ENCODE measurements at places on chromosomes 1 and 21.
A peak's percentile ranks its signal among the peaks of the same experiment; 100 is the strongest.

DNA sequence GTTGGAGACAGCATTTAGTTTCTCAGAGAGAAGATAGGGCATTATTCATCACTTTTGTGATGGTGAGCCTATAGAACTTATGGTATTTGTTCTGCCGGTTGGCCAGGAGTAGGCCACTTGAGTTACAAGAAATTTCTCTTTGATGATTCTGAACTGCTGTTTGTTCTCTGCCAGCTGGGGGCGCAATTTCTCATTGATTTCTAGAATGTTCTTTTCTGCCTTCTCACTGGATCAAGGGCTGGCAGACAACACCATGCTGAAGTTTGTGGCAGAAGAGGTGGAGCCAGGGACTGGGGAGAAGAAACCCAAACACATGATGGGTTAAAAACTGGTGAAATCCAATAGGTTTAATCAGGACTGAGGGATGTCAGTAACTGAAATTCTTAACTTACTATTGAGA lies 360.6 kb downstream of the FAM72C start:
- DNase-seq, result no peak
- H3K4me1 ChIP-seq, result no peaks in the 10 kb centered on the region
- peaks cover 2% of the 10 kb centered on the region for H3K27me3 ChIP-seq

- DNase-seq, result no peak
- no peaks in the 10 kb centered on the region for H3K4me1 ChIP-seq
- H3K36me3 ChIP-seq, result no peaks in the 10 kb centered on the region
- H3K27me3 ChIP-seq, result peaks cover 5% of the 10 kb centered on the region
- no peak overlapping the region for H3K27ac ChIP-seq
These were observed 41.7 kb downstream of the TNFRSF9 start for GRCh38 chr1:7898962-7899361.

DNA sequence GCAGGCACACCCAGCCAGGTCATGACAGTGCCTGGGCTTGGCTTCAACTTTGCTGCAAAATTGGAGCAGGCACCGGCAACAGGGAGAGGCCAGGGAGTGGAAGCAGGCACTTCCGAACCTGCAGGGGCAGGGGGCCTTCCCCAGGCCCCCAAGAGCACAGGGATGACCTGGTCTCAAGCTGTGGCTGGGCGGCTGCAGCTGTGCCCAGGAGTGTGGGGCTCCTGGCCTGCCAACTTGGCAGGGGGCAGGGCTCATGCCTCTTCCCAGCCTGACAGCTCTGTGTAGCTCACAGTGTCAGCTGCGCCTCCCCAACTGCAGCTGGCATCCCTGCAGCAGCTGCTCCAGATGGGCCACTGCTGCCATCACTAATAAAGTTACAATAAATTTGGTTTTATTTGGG lies 51.5 kb upstream of the SCYL3 start:
- no peaks in the 10 kb centered on the region for H3K27me3 ChIP-seq
- no peak overlapping the region for H3K27ac ChIP-seq
- no peak overlapping the region for H3K4me3 ChIP-seq
- no peak for DNase-seq

DNA sequence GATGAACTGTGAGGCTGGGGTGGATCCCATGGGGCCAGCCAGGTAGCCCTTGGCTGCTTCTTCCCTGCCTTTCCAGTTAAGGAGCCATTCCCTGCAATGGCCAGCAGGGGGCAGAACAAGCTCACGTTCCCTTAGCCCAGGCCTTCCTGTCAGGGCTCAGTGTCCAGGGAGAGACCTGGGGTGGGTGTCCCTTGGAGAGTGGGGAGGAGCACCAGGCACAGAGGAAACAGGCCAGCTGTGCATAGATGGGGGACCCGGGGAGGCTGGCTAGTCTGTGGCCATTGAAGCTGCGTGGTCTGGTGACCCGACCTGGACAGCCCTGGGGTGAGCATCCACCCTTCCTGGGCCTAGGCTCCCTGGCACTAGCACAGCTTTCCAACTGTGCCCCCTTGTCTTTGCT lies 13.2 kb upstream of the EPS8L3 start:
- peak overlapping the region; percentile 3 for H3K27ac ChIP-seq
- H3K36me3 ChIP-seq, result peaks cover 5% of the 10 kb centered on the region
- H3K4me3 ChIP-seq, result no peak overlapping the region
- H3K4me1 ChIP-seq, result peaks cover 6% of the 10 kb centered on the region
- H3K27me3 ChIP-seq, result peaks cover 4% of the 10 kb centered on the region
- peak; percentile 75 for DNase-seq

- H3K4me3 ChIP-seq, result no peak overlapping the region
- no peaks in the 10 kb centered on the region for H3K27me3 ChIP-seq
- no peak overlapping the region for H3K27ac ChIP-seq
- no peaks in the 10 kb centered on the region for H3K4me1 ChIP-seq
- peaks cover 9% of the 10 kb centered on the region for H3K36me3 ChIP-seq
These were observed 15.4 kb downstream of the ECHDC2 start for GRCh38 chr1:52906135-52906603.

GRCh38 chr1:203448521-203449061 lies 27.0 kb upstream of the PRELP start:
- DNase-seq, result no peak
- no peak overlapping the region for H3K4me3 ChIP-seq
- peaks cover 4% of the 10 kb centered on the region for H3K4me1 ChIP-seq
- H3K27ac ChIP-seq, result no peak overlapping the region
- peaks cover 15% of the 10 kb centered on the region for H3K27me3 ChIP-seq

DNA sequence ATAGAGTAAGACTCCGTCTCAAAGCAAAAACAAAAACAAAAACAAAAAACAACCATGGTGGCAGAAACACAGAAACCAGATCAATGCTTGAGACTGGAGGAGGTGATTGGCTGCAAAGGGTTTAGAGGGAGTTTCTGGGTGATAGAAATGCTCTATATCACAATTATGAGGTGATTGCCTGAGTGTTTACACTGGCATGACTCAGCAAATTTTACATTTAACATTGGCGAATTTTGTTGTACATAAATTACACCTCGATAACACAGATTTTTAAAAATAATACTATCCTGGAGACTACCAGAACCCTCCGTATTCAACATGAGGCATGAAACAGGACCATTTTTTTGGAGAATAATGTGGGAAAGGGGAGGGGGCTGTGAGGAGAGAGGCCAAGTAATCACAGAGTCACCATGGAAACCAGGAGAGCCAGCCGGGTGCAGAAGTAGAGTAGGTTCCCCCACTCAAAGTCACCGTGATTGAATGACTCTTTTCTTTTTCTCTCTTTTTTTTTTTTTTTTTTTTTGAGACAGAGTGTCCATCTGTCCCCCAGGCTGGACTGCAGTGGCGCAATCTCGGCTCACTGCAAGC lies 24.3 kb downstream of the HEYL start:
- no peak for DNase-seq
- H3K4me1 ChIP-seq, result no peaks in the 10 kb centered on the region
- no peaks in the 10 kb centered on the region for H3K36me3 ChIP-seq
- H3K27ac ChIP-seq, result no peak overlapping the region

DNA sequence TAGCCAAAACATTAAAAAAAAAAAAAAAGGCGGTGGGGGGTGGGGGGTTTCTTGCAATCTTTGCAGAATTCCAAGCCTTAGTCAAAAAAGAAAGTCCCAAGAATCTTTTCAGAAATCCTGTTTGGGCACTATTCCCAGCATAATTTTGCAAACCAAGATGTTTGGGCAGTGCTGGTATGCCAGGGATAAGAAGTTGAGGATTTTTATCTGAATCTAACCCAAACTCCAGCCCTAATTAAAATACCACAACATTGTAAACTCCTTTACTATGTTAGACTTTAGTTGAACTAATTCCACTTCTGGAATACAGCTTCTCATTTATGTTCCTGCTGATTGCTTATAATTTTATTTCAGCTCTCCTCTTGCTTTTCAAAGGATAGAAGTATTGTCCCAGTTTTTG lies 504.1 kb upstream of the ADGRL2 start:
- no peaks in the 10 kb centered on the region for H3K36me3 ChIP-seq
- no peak for DNase-seq
- no peaks in the 10 kb centered on the region for H3K4me1 ChIP-seq
- H3K27me3 ChIP-seq, result peaks cover 3% of the 10 kb centered on the region

Data from memory B cell (primary cell).